ENCODE measurements at places on chromosomes 3 and 15.

DNA sequence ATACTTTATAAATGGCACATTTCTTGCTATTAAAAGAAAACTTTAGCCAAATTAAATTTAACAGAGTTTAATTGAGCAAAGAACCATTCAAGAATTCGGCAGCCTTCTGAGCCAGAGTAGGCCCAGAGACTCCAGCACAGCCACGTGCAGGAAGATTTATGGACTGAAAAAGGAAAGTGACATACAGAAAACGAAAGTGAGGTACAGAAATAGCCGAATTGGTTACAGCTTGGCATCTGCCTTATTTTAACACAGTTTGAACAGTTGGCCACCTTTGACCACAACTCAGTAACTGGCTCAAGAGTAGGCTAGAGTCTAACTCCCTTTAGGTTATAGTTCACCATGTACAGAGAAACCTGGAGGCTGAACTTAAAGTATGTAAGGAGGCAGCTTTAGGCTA lies 17.6 kb downstream of the CFAP44 start:
- no peak for DNase-seq

GRCh38 chr3:183073839-183074238 lies 25.5 kb downstream of the MCCC1 start:
- DNase-seq = no peak

GRCh38 chr3:166986000-166986399 lies 394.1 kb downstream of the ZBBX start:
- no peak for DNase-seq

DNA sequence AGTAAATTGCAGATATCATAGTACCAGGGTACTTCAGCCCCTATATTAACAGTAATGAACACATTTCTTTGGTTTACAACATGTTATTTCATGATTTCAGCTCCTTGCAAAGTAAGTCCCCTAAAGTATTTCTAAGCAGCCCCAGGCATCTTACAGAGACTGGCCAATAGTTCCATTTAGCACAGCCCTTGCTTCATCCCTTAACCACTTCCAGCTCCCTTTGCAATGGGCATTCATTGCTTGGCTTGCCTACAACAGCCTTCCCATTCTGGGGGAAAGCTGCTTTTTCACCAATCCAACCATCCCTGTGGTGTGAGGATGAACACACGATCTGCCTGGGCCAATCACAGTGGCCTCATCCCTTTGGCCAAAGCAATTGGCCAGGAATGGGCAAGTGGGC lies 67.2 kb upstream of the XCR1 start:
- DNase-seq = no peak

- no peak for DNase-seq
Measured at GRCh38 chr3:62587169-62587568, 213.8 kb upstream of the FEZF2 start.

DNA sequence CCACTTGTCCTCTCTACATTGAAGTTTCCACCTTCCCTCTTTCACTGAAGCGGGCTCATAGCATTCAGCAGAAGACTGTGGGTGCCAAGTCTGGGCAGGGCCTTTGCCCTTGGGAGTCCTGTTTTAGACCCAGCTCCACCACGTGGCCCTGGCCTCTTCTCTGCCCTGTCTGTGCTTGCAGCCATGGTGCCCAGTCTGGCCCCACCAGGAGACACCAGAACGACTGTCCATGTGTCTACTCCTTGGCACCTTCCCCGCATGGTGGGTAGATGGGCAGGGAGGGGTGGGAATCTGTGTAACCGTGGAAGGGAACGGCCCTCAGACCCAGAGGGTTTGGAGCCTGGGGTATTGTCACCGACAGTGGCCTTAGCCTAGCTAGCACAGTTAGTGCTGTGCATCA lies 17.9 kb upstream of the EMC3 start:
- DNase-seq = no peak

- no peak for DNase-seq
Measured at GRCh38 chr3:55161231-55161630, 233.4 kb upstream of the LRTM1 start.
